NCI-H1436 (cell line): ENCODE measurements at places on chromosomes 5 and 9.

DNA sequence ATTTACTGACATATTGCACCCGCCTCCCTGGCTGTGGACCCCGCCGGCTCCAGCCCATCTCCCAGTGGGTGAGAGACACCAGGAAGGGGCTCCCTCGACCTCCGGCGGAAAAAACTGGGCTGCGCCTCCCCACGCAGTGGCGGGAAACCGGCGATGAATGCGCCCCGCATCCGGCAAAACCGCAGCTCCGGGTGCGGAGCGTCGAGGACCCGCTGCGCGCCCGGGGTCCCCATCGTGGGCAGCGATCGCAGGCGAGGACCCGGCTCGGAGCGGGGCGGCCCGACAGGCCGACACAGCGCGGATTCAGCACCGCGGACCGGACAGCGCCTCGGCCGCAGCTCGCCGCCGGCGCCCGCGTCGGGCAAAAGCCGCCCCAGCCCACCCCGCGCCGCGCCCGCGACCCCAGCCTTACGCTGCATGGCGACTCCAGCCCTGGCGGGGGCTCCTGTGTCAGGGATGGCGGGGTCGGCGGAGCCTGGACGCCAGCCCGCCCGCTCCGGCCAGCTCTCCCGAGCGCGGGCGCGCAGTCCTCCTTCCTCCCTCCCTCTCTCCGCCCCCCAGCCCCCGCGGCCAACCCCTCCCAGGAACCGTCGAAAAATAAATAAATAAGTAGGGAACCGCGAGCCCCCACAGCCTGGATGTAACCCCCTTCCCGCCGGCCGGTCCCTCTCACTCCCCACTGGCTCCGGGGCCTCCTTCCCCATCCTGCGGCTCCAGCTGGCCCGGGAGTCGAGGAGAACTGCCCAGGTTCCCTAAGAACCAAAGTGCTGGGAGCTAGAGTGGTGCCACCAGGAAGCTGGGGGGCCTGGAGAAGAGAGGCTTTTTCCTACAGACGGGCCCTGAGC is 3.1 kb downstream of the LHX3 start:
- no peak for DNase-seq

GRCh38 chr5:177994561-177995190 is 1.4 kb downstream of the PROP1 start:
- no peak for DNase-seq

DNA sequence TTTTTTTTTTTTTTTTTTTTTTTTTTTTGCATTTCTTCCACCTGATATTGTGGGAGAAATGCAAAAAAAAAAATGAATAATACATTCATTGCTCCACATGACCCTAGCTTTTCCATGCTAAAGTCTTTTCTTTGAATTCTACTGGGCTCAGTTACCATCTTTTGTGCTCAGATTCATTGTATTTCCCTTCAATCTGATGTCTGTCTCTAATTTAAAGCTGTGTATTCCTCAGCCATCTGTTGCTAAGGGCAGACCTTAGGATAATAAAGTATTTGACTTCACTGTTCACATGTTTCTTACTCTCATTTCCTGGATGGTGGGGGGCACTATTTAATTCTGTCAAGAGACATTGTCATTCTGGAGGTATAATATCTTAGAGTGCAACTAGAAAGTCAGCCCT is 123.5 kb downstream of the FGF10 start:
- DNase-seq: no peak

DNA sequence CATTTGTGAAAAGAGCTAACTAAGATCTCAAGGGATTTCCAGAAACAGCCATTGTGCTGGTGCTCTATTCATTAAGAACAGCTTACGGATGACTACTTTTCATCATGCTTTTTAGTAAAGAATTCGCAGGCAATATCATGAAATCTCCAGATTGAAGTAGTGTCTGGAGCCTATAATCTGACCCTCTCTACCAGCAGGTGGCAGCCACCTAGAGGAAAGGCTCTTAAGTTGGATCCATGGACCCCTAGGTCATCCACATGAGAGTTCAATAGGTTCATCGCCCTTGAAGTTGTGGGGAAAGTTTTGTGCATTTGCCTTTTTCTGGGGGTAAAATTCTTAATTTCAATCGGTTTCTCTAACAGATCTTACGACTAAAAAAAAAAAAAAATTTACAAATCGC is 82.3 kb downstream of the SLC1A3 start:
- DNase-seq: no peak

- DNase-seq: no peak
Measured at GRCh38 chr5:78289911-78290310, 4.6 kb downstream of the AP3B1 start.

- no peak for DNase-seq
Measured at GRCh38 chr5:139386050-139386438, 2.9 kb upstream of the SLC23A1 start.

DNA sequence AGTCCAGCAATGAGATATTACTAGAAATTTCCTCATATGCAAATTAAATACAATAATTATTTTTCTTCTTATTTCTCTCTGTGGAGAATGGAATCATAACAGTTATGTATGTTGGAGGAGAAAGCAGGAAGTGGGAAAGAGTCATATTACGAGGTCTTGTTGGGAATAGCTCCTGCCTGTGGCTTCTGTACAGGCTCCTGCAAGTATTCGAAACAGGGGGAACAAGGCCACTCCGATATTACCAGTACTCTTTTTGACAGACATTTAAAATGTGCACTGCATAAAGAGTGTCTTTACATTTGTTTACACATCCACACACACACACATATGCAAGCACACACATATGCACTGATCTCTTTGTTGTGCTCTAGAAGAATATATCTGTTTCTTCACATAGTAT is 812.0 kb upstream of the ZNF608 start:
- no peak for DNase-seq

DNA sequence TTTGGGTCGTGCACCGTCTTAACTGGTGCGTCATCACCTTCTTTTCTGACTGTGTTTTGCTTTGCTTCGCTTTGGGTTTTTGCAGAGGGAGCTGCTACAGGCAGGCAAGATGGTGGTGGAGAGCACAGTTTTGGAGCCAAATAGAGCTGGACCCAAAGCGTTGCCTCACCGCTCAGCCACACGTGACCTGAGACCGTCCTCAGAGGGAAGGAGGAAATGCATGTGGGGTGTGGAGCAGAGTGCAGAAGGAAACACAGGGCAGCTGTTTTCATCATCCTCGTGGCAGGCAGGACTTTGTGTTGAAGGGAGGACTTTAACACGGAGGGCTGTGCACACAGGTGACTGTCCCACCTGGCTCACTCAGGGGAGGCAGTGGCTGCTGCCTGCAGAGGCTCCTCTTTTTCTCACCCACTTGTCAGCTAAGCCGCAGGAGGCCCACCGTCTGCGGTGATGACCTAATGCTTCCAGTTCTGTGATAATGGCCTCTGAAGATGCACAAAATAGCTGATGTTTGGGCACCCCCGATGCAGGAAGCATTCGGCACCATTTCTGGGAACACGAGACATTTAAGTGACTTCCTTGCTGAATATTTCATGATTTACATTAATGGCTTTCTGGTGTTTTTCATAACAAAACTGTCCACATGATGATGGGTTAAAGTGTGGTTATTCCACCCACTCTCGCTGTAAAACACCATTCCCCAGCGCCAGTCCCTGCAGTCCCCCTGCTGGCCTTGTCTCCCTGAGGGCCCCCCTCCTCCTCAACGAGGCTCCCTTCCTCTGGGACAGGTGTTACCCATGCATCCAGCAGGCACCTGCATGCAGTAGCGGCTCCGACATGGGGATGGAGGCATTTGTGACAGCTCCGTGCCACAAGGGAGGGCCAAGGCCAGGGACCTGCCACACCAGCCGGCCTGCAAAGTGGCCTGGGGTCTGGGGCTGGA is 12.4 kb upstream of the UBAC1 start:
- no peak for DNase-seq

- DNase-seq: peak; percentile 27
Measured at GRCh38 chr9:19922476-19923118, 133.8 kb upstream of the SLC24A2 start.
